Stimulated activated CD8-positive, alpha-beta memory T cell treated with anti-CD3 and anti-CD28 coated beads, Interleukin-4, amount 100 ng/mL, for 48 hours (primary cell): ENCODE measurements at places on chromosomes 2 and 18.
A peak's percentile ranks its signal among the peaks of the same experiment; 100 is the strongest.

DNA sequence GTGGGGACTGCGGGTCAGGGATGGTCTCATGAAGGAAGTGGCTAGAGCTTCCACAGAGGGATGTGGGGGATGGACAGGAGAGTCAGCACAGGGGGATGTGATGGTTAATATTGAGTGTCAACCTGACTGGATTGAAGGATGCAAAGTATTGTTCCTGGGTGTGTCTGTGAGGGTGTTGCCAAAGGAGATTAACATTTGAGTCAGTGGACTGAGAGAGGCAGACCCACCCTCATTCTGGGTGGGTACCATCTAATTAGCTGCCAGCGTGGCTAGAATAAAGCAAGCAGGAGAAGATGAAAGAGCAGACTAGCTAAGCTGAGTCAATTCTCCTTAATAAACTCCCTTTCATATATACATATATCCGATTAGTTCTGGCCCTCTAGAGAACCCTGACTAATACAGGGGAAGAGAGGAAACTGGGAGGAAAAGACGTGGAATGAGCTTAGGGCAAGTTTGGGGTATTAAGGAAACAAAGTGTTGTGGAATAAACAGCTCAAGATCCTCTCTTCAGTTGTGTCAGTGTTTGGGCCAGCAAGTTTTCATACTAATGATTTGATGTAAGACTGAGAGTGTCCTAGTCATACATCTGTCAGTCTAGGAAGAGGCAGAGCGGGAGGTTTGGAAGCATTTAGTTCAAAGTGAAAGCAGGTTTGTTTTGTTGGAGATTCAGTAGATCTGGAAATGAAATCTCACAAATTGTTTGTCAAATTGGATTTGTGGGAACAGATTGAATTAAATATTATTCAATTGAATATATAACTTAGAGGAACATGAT lies 135.2 kb upstream of the NT5C1B start:
- no peak for DNase-seq

DNA sequence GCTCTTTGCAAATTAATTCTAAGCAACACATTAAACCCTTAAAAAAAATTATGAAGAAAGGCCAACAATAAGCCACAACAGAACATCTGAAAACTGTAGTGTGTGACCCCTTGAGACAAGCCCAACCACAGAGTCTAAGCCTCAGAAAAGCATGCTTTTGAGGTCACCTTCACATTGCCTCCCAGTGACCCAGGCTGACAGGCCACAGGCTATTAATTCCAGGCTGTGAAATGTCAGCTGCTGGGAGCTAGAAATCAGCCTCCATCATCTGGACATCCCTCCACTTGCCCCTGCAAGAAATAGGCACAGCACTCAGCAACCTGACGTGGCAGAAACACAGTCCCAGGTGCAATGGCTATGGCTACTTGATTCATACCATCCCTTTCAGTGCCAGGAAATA lies 179.4 kb upstream of the ZFP36L2 start:
- DNase-seq, result no peak

- no peak for DNase-seq
Observed at GRCh38 chr2:168457190-168457895, 1.3 kb downstream of the CERS6 start.

DNA sequence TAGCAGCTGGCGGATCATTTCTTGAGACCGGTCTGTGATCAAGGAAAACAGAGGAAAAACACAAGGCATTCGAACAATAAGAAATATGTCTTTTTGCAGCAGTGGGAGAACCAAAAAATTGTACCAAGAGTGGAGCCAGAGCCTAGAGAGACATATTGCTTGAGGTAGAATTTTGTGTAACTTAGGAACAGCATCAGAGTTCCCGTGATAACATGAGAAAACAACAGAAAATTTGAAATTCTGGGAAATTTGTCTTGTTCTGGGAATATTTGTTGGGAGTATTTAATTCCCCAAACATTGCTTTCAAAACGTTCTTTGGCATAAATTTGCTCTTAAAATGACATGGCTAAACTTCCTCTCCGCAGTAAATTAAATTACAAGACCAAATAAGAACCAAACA lies 267.5 kb downstream of the GPD2 start:
- DNase-seq, result no peak

GRCh38 chr2:45083175-45083574 lies 73.9 kb upstream of the SIX2 start:
- DNase-seq, result no peak

DNA sequence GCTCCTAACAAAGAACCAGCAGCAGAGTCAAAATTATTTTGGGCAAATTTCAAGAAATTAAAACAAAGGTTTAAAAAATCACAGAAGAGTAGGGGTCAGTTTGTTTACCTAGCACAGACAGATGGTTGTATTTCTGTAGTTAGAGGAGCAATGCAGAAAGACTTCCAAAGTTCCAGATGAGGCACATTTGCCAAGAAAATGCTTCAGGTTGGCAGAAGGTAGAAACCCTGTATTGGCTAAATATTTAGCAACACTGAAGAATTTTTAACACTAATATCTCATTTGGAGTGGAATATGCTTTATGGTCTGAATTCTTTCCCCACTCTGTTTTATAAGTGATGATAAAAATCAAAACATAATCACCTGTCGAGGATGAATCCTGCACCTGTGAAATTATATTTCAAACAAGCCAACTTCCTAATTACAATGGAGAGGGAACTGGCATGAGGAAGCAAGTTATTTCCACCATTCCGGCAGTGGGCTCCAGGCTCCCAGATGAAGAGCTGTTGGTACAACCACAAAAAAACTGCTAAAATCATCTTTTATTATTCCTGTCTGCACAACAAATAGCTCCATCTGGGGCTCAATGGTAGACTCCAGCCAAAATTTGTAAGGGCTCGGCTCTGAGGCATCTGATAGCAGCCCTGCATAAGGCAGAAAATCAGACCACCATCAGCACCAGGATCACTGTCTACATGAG lies 286.5 kb upstream of the REV1 start:
- DNase-seq, result no peak

GRCh38 chr2:175002547-175003274 lies 2.5 kb downstream of the CHN1 start:
- no peak for DNase-seq

DNA sequence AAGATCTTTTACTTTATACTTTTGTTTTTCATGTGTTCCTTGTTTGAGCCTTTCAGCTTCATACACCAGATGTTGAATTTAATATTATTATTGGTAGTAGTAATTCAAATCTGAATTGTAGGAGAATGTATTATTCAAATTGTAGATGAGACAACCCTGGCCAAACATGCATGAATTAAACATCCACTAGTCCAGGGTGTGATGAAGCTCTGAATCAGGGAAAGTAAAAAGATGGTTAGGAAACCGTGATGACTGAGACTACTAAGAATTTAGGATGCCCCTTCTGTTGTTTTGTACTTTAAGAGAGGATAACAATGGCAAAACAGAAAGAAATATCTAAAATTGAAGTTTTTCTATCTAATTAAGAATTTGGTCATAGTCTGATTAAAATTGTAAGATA lies 227.8 kb upstream of the CDH2 start:
- DNase-seq, result no peak

DNA sequence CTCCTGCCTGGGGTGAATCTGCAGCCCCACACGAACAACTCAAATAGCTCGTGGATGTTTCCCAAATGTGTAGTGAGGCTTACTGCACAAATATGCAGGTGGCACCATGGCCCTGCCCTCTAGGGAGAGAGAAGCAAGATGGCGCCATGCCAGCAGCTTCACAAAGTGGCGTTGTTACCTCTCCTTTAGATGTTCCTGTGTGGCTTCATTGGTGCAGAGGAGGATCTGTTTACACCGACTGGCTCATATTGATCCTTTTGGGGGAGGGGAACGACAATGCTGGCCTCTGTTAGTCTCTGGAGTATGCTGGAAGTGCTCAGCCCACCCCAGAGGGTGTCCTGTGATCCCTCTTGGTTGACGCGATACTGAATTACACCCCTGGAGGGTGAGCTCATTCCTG lies 99.5 kb upstream of the GATA6 start:
- DNase-seq, result no peak

- peak; percentile 74 for DNase-seq
Observed at GRCh38 chr2:25286025-25286400, 55.7 kb downstream of the DNMT3A start.

DNA sequence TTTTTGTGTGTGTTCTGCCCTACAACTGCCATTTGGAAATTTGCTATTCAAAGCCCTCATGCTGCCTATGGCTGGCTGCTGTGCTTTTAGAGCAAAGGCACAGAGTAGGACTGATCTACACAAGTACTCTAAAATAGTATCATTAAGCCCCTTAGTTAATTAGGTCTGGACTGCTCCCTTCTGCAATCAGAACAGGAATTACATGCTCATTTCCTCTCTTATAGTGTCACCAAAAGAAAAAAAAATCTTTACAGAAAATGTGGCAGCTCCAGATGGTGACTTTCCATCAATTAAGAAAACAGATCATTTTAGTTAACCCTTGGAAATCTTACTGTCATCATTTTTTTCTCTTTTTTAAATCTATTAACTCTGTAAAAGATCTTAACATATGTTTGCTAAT lies 337.5 kb downstream of the RIT2 start:
- DNase-seq, result no peak

DNA sequence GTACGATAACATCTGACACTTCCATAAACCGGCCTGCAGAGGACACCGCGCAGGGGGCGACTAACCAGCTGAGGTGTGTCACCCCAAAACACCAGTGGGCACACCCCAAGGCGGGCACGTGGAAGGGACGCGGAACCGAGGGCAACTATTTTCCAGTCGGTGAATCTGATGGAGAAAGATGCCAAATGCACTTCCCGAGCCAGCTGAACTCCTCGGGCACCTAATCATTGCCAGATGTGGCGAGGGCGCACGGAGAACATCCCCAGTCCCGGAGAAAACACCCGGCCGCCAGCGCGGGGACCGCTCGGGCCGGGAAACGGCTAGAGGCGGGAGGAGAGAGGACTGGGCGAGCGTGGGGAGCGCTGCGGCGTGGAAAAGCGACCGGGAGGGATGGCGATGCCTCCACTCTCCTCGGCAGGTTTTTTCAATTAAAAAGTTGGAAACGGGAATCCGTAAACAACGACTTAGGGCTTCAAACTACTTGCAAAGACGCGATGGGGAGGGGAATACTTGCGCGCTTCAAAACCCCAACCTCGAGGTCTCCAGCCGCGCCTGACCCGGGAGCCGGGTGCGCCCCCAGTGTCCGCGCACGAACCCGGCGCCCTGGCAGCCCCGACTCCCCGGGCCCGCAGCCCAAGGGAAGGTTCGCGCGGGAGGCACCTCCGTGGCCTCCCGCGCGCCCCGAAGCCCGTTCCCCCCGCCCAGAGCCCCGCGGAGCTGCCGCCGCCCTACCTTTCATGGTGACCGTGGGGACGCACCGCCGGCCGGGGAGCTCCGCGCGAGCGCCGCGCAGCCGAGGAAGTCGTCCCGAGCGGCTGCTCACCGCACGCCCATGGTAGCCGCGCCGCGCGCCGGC lies 497 bp downstream of the COLEC12 start:
- DNase-seq, result no peak

GRCh38 chr2:174711206-174711605 lies 53.1 kb downstream of the CHRNA1 start:
- no peak for DNase-seq

- no peak for DNase-seq
Observed at GRCh38 chr2:121151311-121152109, 133.5 kb downstream of the TFCP2L1 start.

GRCh38 chr2:217158928-217159327 lies 299.1 kb upstream of the TNP1 start:
- DNase-seq, result no peak

DNA sequence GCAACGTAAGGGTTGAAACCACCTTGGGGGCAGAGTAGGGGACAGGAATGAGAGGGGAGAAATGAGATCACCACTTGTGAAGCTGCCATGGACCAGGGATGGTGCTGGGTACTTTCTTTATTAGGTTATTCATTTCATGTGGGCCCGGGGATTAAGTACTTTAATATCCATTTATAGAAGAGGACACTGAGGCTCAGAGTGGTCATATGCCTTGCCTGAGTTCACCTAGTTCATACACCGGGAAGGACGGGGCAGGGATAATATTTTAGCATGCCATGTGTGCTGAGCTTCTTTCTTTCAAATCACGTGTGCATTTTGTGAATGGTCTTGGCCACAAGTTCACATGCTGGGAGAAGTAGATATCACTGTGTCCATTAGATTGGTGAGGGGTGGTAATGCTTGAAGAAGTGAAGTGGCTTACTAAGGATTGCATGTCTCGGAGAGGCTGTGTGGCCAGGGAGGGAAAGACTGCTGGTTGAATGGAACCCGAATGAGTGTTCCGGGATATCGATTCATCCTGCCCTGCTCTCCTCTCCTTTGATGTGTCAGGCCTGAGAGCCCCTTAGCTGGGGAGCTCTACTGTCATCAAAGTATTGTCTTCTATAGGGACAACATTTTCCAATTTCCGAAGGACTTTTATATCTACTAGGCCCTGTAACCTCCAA lies 187.1 kb downstream of the MYCN start:
- no peak for DNase-seq

GRCh38 chr2:68466361-68466777 lies 725 bp downstream of the FBXO48 start:
- DNase-seq, result peak; percentile 70

DNA sequence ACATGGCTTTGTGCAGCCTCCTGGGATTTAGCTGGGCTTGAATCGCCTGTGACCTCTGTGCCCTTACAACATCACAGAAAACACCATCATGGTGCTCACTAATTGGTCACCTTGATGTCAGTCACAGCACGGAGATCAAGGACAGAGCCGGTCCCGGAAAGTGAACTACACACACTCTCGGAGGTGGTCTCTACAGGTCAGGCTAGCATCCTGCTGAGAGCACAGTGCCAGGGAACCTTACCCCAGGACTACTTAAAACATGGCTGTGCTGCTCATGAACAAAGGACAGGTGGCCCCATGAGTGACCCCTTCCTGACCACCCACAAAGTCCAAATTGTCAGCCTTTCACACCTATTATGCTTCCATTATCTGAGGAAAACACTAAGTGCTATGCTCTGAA lies 1782.1 kb upstream of the CELF4 start:
- no peak for DNase-seq

- DNase-seq, result no peak
Observed at GRCh38 chr18:2325933-2326332, 245.4 kb downstream of the METTL4 start.

GRCh38 chr2:74560591-74560990 lies 6.1 kb downstream of the DOK1 start:
- no peak for DNase-seq

DNA sequence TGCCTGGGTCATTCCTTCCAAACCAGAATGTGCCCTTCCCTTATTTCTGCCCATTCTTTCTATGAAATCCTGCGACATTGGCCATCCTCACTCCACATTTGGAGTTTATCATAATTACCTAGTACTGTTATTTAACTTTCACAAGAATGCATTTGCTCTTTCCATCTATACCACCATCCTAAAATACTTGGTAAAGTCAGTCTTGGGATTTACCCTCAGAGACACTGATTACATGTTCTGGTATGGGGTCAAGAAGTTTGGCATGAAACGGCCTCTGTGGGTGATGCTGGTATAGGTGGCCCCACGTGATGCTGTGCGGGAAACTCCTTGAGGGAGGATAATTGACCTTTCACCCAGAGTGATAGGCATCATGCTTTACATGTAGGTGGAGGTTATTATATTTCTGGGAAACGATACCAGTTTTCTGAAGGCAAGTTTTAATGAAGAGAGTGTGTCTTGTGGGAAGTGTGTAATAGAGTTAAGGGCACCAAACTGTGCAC lies 123.5 kb downstream of the FMNL2 start:
- no peak for DNase-seq

GRCh38 chr18:3604498-3605408 lies 154.8 kb downstream of the TGIF1 start:
- no peak for DNase-seq
